ENCODE measurements at places on chromosomes 12 and 14. TPM values are rescaled to one million over a fixed set of nuclear protein-coding genes. Genes with fewer than 3 reads are reported as not detected.

The TBC1D30 gene
- total RNA-seq, result 0.65 TPM

The ACOT6 gene
- total RNA-seq, result not detected

The APOF gene
- not detected for total RNA-seq

The GUCY2C gene
- total RNA-seq, result not detected

The KCNC2 gene
- total RNA-seq, result not detected

The IPO4 gene
- 24.4 TPM for total RNA-seq

The PCNX4 gene
- 46.7 TPM for total RNA-seq

The BEGAIN gene
- 1.4 TPM for total RNA-seq

The NANOG gene
- not detected for total RNA-seq

The ETFBKMT gene
- 1.9 TPM for total RNA-seq

The ASCL1 gene
- not detected for total RNA-seq

The VRK1 gene
- total RNA-seq, result 37.3 TPM

The EXOC3L4 gene
- not detected for total RNA-seq

The PRPH gene
- total RNA-seq, result not detected

The SERPINA4 gene
- not detected for total RNA-seq

The SCNN1A gene
- 4.7 TPM for total RNA-seq

The SOAT2 gene
- 0.42 TPM for total RNA-seq

The KRT2 gene
- 0.62 TPM for total RNA-seq

The INHBC gene
- 0.19 TPM for total RNA-seq

The FLRT2 gene
- total RNA-seq, result not detected

The LUM gene
- total RNA-seq, result not detected

The TCL1B gene
- 0.33 TPM for total RNA-seq

The MMP19 gene
- 0.55 TPM for total RNA-seq

Data from naive thymus-derived CD8-positive, alpha-beta T cell (primary cell).